ENCODE measurements at places on chromosomes 12 and 14. TPM values are rescaled to one million over a fixed set of nuclear protein-coding genes. Genes with fewer than 3 reads are reported as not detected.

DNA sequence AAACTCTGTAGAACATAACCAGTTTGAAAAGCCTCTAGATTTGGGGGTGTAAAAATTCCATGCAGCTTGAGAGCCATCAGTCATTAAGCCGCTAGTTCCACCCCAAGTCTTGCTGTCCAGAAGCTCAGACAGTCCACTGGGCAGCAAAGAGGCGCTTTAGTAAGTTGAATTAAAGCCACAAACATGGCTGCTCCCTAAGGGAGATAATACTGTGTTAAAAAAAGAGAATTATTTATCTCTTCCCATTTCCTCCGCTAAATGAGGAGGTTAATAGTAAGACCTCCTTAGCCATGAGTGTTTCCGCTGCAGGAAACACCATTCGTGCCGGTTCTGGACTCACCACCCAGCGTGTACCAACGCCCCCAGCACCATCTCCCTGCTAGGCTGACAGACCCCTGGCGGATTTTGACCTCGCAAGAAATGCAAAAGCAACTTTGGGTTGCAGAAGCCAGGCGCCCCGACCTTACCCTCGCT lies 536 bp downstream of the TM7SF3 start:
- DNase-seq, result peak; percentile 42

- DNase-seq, result no peak
Observed at GRCh38 chr12:9698681-9699080, 29.2 kb downstream of the CLEC2D start.

DNA sequence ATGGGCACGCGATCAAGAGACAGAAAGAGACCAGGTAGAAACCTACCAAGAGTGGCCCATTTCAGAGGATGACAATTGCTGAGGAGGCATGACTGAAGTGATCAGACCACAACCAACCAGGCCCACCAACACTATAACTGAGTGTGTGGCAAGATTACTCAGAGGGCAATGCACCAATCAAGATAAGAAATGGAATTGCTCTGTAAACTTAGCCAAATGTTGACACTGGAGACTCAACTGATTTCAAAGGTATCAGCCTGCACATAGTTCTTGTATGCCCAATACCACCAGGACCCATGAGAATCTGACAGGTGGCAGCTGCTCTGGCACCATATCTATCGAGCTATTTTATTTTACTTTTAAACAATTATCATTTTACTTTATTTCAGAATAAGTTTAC lies 128.9 kb downstream of the FOXN3 start:
- no peak for DNase-seq

GRCh38 chr14:86997271-86997670 lies 995.7 kb downstream of the GALC start:
- no peak for DNase-seq

The RDH11 gene
- 127 TPM for total RNA-seq

The FSCB gene
- not detected for total RNA-seq
